ENCODE measurements at places on chromosomes 5 and 9.

DNA sequence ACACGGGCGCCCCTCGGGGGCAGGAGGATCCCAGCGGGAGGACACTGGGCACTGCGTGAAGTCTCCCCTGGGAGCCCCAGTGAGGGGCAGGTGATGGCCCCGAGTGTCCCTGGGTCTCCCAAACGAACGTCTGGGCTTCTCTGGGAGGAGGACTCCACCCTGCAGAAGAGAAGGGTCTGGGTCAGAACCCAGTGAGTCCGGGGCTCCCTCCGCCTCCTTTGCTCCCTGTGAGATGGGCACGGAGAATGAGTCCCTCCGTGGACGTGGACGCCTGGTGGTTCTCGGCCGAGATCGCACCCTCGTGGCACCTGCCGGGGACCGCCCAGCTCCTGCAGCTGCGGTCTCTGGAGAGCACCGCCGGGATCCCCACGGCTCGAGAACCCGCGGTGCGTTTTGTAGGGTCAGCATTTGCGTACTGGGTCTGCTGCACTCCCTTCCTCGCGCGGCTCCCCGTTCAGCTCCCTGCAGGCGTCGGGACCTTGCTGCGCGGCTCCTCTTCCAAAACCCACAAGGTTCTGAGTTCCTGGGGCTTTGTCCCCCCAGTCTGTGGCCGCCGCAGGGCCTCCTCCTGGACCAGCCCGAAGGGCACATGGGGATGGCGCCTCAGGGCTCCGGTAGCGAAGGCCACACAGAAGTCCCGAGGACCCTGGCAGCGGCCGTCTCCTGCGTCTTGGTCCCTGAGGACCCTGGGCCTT, 10.2 kb upstream of the CEP72 start:
- DNase-seq: no peak

DNA sequence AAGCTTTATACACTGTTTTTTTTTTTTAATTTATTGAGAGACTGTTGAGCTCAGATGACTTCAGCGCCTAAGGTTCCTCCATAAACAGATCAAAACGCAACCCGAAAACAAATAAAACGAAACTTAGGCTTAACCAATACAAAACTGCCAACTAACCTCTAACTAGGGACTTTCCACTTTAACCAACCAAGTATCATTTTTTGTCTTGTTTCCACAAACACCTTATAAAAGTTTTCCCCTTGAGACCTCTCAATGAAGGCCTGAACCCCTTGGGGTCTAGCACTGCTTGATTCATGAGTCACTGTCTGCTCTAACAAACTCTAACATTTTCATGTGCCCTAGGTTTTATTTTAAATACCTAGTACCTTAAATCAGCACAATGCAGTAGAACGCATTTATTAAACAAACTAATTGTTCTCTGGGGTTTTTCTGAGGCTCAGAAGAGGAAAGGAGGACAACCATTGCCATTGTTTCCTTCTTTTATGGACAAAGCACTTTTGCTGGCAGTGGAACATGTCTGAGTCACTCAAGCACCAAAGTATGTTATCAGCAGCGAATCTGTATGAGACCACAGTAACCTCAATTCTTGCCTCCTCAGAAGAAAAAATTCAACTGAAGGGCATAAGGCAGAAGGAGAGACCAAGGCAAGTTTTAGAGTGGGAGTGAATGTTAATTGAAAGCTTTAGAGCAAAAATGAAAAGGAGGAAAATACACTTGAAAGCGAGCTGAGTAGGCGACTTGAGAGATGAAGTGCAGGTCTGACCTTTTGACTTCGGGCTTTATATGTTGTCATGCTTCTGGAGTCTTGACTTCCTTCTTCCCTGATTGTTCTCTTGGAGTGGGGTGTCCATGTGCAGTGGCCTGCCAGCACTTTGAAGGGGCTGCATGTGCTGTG, 97.7 kb upstream of the HCN1 start:
- no peak for DNase-seq

DNA sequence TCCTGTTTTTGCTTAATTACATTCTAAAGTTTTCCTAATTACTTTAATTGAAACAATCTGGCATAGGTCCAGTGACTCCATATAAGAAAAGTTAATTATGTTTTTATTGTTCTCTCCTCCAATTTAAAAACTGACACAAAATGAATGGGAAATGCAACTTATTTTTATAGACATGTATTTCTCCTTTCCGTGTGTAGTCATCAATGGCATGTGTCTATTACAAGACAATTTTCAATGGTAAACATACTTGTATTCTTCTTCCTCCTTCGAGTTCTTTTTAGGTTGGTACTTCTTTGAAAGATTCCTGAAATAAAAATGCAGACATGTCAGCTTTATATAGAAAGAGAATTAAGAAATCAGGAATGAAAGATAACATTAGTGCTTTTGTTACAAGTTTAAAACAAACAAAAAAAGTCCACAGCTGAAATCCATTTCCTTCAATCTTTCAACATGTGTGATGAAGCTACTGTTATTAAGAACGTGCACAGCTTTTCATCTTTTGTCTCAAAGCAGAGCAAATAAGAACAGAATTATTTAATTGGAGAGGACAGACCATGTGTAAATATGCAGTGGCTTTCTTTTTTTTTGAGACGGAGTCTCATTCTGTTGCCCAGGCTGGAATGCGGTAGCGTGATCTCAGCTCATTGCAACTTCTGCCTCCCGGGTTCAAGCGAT, 63.8 kb downstream of the FNBP1 start:
- no peak for DNase-seq

DNA sequence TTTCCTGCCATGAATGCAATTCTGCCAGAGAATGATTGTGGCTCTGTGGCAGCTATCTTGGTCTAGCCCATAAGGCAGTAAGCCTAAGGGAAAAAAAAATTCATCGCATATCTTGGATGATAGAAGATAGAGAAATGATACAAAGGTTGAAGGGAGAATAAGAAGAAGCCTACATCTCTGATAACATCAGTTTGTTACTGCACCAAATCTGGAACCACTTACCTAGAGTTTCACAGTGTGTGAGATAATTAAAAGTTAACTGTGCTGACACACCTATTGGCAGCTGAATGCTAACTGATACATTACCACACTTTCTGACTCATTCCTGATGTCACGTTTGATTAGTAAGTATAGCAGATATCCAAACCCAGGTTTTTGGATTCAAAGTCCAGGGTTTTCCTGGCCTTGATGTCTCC, 91.6 kb upstream of the TAF11L2 start:
- no peak for DNase-seq

DNA sequence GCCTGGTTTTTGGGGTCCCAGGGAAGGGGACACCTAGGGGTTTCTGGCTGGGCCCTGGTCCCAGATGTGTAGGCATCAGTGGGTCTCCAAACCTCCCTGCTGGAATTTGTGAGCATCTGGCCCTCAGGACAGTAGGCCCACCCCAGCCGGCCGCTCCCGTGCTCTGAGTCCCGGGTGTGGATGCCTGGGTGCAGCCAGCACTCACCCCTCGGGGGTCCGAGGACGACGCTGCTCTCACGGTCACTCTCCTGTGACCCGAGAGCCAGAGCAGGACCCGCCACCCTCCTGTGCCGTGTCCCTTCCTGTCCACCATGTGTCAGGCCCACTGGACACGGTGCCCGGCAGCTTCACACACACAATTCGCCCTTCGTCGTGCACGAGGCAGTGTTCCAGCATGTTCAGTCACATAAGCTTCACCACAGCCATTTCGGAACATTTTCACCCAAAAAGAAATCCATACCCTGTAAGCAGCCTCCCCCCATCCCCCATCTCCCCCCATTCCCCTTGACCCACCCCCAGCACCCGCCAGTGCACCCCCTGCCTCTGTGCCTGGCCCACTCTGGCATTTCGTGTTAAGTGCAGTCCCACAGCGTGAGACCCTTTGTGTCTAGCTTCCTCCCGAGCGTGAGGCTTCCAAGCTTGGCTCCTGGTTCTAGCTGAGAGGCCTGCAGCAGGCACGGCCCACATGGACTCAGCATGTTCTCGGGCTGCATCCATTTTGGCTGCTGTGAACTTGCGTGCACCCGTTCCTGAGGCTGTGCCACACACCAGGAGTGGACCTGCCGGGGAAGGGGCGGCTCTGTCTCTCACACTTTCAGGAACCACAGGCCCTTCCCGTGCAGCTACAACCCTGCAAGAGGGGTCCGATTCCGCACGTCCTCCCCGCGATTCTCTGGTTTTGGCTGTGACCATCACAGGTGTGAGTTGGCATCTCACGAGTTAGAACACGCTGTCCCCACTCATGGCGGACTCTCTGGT, 40.5 kb downstream of the NKD2 start:
- no peak for DNase-seq

GRCh38 chr9:38017149-38017884, 51.7 kb downstream of the SHB start:
- peak; percentile 86 for DNase-seq

GRCh38 chr9:91118704-91119025, 243.1 kb downstream of the AUH start:
- no peak for DNase-seq

GRCh38 chr9:1083325-1083913, 33.3 kb downstream of the DMRT2 start:
- peak; percentile 69 for DNase-seq

DNA sequence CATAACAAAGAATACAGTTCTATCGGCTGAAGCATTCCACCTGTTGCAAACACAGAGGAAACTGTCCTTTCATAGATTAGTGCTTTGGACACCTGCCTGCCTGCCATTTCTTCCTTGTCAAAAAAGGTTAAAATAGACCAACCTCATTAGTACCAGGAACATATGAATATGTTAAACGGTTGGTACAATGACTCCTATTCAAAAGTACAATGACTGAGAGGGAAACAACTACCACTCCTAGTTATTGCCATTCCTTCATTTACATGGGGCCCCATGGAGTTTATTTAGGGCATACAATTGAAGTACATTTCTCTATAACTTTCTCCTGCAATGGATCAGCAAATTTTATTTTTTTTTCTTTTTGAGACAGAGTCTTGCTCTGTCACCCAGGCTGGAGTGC, 77.4 kb upstream of the PIP5K1B start:
- no peak for DNase-seq

DNA sequence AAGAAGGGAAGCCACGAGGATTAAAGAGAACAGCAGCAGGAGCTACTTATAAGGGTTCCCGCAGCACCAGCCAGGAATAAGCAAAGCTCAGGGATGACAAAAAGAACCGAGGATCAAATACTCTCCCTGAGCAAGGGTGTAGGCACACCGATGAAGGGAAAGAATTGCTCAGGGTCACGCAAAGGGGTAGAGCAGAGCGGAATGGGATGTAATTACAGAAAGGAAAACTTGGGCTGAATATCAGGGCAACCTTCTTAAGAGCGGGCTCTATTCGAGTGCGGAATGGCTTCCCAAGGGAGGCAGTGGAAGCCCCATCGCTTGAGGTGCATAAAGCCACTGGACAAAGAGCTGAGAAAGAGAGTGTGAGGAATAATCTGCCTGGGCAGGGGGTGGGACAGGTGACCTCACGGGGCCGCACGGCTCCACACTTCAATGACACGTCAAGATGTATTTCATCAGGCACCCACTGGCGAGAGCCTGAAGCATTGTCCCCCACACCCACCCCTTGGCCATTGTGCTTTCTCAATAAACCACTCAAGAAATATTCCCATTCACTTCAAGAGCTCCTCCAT, 162.2 kb downstream of the EBF1 start:
- DNase-seq: no peak

GRCh38 chr9:36249189-36249588, 9.1 kb downstream of the GNE start:
- no peak for DNase-seq

GRCh38 chr5:15326471-15326870, 173.5 kb upstream of the FBXL7 start:
- no peak for DNase-seq

GRCh38 chr9:426976-427375, 212.3 kb downstream of the DOCK8 start:
- no peak for DNase-seq

DNA sequence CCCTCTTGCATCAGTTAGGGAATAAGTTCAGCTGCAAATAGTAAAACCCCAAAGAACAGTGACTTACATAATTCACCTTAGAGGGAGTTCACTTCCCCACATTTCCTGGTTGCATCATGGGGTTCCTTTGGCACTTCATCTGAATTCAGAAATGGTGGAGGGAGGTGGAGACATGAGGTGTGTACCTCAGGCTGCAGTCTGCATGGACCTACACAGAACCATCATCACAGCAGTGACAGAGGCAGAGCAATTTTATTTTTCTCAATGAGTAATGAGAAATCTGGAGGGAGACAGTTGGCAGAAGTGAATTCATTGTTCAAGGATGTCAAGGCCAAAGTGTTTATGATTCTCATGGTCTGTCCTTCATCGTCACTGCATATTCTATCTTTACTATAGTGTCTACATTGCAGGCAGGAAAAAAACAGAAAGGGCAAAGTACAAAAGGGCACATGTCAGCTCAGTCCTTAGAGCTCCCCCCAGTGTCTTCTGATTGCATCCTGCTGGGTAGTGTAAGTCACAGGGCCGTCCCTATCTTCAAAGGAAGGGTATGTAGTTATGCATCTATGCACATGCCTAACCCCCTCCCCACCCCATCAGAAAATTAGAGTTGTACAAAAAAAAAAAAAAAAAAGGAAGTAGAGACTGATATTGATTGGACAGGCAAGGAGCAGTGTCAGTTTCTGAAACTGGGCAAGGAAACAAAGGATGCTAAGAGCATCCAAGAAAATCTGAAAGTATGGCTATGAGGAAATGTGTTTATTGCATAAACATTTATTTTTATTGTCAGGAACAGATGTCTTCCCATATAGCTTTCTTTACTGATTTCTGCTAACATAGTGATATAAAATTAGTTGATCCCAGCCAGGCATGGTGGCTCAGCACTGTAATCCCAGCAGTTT, 132.7 kb upstream of the APC start:
- no peak for DNase-seq

DNA sequence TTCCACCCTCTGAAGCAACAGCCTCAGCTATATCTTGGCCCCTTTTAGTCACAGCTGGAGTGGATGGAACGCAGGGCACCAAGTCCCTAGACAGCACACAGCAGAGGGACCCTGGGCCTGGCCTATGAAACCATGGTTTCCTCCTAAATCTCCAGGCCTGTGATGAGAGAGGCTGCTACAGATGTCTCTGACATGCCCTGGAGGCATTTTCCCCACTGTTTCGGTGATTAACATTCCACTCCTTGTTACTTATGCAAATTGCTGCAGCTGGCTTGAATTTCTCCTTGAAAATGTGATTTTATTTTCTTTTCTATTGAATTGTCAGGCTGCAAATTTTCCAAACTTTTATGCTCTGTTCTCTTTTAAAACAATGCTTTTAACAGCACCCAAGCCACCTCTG, 384.8 kb downstream of the PRR16 start:
- no peak for DNase-seq

DNA sequence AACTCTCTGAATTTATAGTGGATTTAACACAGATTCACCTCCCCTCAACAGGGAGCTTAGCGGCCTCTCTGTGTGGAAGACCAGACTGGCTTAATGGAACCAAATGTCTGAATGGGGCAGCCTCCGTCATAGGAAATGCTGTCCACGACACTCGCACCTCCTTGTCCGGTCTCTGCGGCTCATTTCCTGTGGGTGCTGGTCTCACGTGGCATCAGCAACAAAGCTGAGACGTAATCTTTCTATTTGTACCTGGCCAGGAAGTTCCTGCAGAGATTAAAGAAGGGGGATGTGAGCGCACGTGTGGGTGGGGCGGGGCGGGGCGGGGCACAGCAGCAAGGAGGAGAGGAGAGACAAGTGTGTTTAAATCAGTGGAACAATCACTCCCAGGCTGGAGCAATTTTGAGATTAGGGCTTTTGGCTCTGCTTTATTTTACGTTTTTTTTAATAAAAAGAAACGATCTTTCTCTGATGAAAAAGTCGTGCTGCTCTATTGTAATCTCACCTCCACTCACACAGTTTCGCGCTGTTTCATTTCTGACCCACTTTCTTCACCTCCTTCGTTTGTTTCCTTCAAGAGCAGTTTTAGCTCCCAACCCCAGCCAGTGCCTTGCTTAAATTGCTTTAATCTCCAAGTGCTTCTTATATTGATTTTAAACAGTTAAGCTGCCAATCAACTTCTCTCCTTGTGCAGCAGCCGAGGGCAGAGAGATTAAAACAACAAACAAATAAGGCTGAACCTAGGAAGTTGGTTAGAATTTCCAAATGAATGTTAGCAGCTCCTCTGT, 132.2 kb upstream of the ASTN2 start:
- no peak for DNase-seq
